Breast epithelium (tissue), 4 donors: ENCODE measurements at places on chromosomes 3 and 15. TPM values are rescaled to one million over a fixed set of nuclear protein-coding genes. Genes with fewer than 3 reads are reported as not detected.

GRCh38 chr3:13015286-13016082, 57.7 kb downstream of the IQSEC1 start:
- DNase-seq: no peak

DNA sequence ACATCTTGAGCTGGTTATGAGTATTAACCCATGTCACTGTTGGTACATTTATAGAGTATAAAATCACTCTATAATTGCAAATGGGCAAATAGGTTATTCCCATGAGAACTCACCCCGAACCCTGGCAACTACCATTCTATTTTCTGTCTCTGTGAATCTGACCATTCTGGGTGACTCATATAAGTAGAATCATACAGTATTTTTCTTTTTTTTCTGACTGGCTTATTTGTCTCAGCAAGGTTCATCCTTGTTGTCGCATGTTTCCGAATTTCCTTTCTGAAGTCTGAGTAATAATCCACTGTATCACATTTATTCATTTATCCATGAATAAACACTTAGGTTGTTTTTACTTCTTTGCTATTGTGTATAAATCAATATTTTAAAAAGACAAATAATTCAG, 59.9 kb upstream of the CHRM5 start:
- DNase-seq: no peak

DNA sequence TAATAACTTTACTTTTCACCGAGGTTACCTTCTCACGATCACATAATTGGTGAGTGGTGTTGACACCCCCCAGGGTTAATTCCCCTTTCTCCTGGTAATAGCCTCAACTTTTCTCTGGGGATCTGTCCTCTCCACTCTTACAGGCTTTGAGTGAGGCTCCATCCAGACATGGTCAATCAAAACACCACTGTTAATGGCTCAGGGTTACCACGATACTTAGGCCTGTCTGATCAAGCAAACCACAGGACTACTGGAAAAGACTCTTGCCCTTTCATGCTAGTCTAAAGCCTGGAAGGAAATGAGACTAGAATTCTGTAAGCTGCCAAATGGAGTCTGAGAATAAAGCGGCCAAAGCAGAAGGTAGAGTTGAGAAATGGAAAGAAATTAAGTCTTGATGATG, 56.5 kb upstream of the STT3B start:
- DNase-seq: no peak

Gene GRK7
- not detected for total RNA-seq

Gene PTPN9
- total RNA-seq: 16.2 TPM
